Stimulated activated CD4-positive, alpha-beta T cell treated with anti-CD3 and anti-CD28 coated beads, Interleukin-1b, Interleukin-23, amount 100 ng/mL, for 24 hours (primary cell): ENCODE measurements at places on chromosomes 7 and 10.

- no peak for DNase-seq
Measured at GRCh38 chr10:91564508-91564907, 68.4 kb downstream of the PPP1R3C start.

GRCh38 chr10:131070856-131071255 lies 240.7 kb downstream of the TCERG1L start:
- DNase-seq: no peak

DNA sequence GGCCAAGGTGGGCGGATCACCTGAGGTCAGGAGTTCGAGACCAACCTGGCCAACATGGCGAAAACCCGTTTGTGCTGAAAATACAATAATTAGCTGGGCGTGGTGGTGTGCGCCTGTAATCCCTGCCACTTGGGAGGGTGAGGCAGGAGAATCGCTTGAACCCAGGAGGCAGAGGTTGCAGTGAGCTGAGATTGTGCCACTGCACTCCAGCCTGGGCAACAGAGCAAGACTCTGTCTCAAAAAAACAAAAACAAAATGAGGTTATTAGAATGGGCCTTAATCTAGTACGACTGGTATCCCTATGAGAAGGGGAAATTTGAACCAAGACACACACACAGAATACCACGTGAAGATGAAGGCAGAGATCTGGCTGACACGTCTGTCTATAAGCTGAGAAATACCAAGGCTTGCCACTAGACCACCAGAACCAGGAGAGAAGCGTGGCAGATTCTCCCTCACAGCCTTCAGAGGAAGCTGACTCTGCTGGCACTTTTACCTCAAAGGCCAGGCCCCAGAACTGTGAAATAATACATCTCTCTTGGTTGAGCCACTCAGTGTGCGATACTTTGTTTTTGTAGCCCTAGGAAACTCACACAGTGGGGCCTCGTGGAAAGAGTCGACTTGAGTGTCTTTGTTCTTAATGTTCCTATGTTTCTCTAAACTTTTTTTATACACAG lies 59.6 kb downstream of the TMEM209 start:
- DNase-seq: no peak

GRCh38 chr7:131328377-131329175 lies 900 bp downstream of the MKLN1 start:
- DNase-seq: no peak

DNA sequence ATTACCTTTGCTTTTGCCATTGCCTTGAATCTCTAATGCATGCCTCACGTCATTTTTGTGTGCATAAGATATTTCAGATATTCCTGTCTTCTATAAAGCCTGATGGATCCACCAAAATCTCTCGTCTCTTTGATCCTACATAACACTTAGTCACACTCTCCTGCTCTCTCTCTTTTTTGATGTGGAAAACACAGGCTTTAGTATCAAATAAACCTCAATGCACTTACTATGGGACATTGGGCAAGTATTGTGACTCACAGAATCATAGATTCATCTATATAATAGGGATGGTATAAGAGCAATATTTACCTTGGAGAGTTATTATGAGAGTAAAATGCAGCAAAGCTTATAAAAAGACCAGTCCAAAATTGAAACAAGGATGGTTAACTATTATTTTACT lies 39.1 kb downstream of the DKK1 start:
- DNase-seq: no peak

DNA sequence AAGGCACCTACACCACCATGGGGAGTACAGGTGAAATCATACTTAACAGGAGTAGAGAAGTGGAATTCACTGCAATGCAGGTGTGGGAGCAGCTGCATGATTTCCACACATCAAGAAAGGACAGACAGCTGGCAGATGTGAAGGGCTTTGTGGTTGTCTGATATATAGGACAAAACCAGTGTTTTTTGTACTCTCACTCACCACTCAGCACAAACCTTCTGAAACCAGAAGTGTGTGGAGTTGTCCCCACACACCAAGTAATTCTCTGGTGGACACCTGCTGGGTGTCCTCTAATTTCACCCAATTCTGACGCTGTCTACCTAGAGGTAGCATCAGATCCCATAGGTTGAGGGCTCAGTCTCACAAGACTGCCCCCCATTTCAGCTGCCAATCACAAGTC lies 327.7 kb upstream of the KMT2E start:
- no peak for DNase-seq

GRCh38 chr7:87016606-87017005 lies 42.8 kb downstream of the ELAPOR2 start:
- DNase-seq: no peak

- DNase-seq: no peak
Measured at GRCh38 chr10:18658271-18659124, 733 bp upstream of the ARL5B start.

- no peak for DNase-seq
Measured at GRCh38 chr7:30231271-30231670, 53.1 kb upstream of the ZNRF2 start.

DNA sequence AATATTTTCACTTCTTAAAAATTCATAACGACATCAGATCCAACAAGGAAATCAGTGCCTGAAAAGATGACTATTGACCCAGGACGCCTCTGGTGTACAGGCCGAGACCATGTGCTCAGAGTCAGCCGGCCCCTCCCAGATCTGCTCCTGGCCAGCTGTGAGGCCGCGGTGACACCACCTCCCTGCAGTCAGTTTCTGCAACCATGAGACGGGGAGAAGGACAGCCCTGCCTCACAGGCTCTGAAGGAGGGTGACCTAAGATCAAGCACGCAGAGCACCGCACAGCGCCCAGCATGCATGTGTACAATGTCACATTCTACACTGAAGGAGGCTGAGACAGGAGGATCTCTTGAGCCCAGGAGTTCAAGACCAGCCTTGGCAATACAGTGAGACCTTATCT lies 2.6 kb upstream of the GPER1 start:
- DNase-seq: no peak

DNA sequence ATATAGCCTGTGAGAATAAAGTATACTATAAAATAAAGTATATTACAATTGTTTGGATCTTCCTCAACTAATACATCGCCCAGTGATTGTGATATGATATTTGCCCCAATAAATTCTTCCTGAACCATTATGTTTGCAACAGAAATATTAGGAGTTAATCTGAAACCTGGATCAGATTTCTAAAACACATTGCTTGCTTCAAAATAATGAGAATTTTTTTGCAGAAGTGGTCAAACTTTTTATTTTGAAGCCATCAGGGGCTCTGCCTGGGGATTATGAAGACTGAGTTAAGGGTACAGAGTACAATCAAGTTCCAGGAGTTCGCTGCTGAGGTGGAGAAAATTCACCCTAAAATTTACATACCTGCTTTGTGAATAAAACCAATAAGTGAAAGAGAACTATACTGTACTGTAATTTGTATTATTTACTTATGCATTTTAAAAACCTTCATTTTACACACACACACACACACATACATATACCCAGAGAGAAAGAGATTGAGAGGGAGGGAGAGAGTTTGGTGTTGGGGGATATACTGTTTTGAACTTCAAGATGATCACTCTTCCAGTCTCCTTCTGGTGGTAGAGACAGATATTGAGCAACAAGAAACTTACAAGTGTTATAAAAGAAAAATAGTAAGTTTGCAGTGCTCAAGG lies 91.9 kb downstream of the CPED1 start:
- DNase-seq: no peak

- DNase-seq: no peak
Measured at GRCh38 chr7:81725812-81726127, 44.1 kb downstream of the HGF start.

DNA sequence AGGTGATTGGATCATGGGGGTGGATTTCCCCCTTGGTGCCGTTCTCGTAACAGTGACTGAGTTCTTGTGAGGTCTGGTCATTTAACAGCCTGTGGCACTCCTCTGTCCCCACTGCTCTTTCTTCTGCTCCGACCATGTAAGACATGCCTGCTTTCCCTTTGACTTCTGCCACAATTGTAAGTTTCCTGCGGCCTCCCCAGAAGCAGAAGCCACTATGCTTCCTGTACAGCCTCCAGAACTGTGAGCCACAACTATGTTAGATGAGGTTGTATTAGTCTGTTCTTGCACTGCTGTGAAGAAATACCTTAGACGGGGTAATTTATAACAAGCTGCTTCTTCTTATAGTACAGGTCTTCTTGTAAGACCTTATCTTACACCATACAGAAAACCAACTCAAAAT lies 241.7 kb upstream of the KLF14 start:
- DNase-seq: no peak

GRCh38 chr10:74901867-74902450 lies 75.6 kb downstream of the KAT6B start:
- DNase-seq: no peak

DNA sequence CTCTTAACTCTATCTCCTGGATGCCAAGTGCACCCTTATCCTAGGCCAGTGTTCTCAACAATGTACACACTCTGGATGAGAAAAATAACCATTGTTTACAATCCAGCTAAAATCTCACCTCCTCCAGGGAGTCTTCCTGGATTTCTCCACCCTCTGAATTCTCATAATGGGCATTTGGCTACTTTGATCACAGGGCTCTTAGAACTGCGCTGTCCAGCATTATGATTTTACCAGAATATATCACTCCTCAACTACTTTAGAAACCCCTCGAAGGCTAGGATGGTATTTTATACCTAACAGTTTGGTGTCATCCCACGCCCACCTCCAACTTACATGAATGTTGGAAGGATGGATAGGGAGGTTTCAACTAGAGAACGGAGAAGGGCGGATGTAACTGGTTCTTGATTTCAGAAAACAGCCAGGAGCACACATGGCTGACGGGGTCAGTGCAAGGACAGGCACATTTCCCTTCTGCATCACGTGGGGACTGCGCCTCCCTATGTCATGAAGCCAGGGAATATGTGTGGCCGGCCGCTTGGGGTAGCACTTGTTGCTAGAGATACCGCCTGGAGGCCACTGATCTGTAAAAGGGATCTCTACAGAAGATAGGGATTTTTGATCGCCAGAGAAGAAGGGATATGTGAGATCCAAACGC lies 1.2 kb upstream of the ATP6V0E2 start:
- no peak for DNase-seq

DNA sequence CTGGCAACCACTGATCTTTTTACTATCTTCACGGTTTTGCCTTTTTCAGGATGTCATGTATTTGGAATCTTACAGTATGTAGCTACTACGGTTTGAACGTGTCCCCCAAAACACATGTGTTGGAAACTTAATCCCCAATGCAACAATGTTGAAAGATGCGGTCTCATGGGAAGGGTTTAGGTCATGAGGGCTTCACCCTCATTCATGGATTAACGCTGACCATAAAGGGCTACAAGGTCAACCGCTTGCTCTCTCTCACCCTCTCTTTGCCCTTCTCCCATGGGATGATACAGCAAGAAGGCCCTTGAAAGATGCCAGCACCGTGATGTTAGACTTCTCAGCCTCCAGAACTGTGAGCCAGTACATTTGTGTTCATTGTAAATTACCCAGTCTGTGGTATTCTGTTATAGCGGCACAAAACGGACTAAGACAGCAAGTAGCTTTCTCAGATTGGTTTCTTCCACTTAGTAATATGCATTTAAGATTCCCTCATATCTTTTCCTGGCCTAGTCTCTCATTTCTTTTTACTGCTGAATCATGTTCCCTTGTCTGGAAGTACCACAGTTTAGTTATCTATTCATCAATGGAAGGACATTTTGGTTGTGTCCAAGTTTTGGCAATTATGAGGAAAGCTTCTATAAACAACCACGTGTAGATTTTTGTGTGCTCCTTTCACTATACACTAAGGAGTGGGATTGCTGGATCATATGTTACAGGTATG lies 3.0 kb upstream of the CRYGN start:
- DNase-seq: no peak

DNA sequence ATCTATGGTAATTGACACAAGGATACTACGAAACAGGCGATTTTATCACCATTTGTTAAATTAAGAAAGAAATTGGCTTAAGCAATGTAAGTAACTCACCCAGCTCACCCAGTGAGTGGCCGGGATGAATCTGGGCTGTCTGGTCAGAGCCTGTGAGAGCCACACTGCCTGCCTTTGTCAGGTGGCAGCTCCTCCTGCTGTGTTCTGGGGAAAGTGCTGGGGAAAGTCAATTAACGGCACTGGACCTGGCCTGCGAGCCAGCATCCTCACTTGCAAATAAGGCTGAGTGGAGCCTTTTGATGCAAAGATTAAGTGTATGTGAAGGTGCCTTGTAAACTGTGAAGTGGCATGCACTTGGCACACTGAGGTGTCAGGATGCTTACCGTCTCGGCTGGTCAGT lies 13.4 kb upstream of the CXCL12 start:
- no peak for DNase-seq

- DNase-seq: peak; percentile 4
Measured at GRCh38 chr7:30276203-30276900, 8.0 kb upstream of the ZNRF2 start.

- no peak for DNase-seq
Measured at GRCh38 chr10:18203471-18203870, 63.2 kb downstream of the CACNB2 start.

DNA sequence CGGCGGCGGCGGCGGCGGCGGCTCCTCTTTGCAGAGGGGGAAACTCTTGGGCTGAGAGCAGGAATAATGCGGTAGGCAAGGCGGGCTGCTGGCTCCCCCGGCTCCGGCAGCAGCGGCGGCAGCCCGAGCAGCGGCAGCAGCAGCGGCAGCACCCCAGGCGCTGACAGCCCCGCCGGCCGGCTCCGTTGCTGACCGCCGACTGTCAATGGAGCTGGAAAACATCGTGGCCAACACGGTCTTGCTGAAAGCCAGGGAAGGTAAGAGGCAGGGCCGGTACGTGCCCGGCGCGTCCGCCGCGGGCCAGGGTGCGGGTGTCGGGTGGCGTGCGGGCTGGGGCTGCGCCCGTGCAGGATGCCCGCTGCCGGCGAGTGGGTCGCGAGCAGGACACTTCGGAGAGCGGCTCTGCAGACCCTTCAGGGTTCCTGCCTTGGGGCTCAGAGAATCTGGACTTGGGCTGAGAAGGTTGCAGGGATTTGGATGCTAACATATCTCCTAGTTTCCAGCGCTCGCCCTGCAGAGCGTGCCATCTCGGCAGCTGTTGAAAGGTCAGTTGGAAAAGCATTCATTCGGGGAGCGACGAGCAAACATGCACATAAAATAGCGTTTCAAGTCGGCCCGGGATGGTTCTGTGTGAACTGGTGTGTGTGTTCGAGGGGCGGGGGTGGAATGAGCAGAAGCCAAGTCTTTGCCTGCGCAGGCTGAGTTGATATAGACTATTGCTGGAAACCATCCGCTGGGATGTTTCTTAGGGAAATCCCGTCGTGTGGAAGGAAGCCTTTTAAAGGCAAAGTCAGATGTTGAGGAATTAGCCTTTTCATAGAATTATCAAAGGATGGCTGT lies 562 bp downstream of the GRK5 start:
- DNase-seq: no peak

DNA sequence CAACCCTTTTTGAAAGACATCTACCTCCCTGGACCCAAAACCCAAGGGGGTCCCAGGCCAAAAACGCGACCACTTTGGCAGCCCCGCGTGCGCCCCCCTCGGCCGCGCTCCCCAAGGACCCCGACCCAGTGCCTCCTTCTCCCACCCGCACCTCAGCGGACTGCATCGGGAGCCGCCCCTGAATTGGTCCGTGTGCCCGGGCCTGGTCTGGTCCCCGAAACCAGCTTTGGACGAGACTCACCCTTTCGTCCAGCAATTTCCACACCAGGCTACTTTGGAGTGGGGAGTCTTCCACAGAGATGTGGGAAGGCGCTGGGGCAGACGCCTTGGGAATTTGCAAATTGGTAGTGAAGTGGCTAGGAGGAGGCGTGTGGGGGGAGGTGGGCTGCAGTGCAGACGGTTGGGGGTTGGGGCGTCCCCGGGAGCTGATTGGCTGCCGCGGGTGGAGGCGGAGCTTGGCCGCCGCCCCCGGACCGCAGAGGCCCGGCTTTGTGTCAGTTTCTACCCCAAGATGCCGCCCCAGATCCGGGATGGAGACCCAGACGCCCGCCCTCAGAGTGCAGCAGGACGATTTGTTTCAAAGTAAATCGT lies 16.9 kb downstream of the TCAF1 start:
- no peak for DNase-seq

GRCh38 chr10:1464881-1465417 lies 272.4 kb downstream of the ADARB2 start:
- DNase-seq: no peak
